OCI-LY7 (cell line): ENCODE measurements at places on chromosomes 12 and 14. TPM values are rescaled to one million over a fixed set of nuclear protein-coding genes. Genes with fewer than 3 reads are reported as not detected.

DNA sequence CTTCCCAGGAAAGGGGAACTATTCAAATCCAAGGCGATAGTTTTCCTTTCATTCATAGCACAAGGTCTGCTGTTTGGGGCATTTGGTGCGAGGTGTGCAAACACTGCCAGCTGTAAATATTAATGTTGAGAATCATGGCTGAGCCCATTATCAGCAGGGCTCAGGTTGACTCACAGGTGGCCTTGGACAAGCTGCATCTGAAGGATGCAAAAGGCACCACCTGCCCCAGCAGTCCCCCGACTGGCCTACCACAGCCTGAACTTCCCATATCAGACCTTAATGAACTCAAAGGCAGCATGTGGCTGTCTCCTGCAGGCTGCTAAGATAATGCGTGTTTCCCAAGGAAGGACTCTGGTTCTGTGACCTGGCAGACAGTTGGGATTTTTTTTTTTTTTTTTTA lies 93.3 kb upstream of the MAP1LC3B2 start:
- no peak for DNase-seq

- no peak for DNase-seq
These were observed 13.5 kb downstream of the OR5AU1 start for GRCh38 chr14:21142357-21142756.

GRCh38 chr12:113831476-113831875 lies 134.6 kb downstream of the RBM19 start:
- no peak for DNase-seq

GRCh38 chr12:26276709-26277108 lies 81.3 kb downstream of the SSPN start:
- DNase-seq = no peak

DNA sequence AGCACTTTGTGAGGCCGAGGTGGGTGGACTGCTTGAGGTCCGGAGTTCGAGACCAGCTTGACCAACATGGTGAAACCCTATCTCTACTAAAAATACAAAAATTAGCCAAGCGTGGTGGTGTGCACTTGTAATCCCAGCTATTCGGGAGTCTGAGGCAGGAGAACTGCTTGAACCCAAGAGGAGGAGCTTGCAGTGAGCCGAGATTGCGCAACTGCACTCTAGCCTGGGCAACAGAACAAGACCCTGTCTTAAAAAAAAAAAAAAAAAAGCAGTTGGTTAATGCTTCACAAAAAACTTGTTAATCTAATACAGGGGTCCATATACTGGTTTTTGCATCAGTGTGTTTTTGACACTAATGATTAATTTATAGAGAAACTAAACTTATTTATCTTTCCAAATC lies 18.5 kb upstream of the SLC7A8 start:
- DNase-seq = no peak

GRCh38 chr12:64840949-64841717 lies 16.7 kb downstream of the TBC1D30 start:
- no peak for DNase-seq

- DNase-seq = no peak
These were observed 28.6 kb upstream of the PTPRQ start for GRCh38 chr12:80415466-80415865.

GRCh38 chr14:99884834-99885648 lies 91.8 kb downstream of the EML1 start:
- peak; percentile 68 for DNase-seq

Gene RIMBP2
- not detected in 2 replicates for total RNA-seq

Gene BMP4
- total RNA-seq = not detected in 2 replicates

Gene ITGB7
- total RNA-seq = 153 and 207 TPM in 2 replicates
